Fibroblast of skin of right biceps (primary cell): ENCODE measurements at places on chromosomes 1 and 21.

DNA sequence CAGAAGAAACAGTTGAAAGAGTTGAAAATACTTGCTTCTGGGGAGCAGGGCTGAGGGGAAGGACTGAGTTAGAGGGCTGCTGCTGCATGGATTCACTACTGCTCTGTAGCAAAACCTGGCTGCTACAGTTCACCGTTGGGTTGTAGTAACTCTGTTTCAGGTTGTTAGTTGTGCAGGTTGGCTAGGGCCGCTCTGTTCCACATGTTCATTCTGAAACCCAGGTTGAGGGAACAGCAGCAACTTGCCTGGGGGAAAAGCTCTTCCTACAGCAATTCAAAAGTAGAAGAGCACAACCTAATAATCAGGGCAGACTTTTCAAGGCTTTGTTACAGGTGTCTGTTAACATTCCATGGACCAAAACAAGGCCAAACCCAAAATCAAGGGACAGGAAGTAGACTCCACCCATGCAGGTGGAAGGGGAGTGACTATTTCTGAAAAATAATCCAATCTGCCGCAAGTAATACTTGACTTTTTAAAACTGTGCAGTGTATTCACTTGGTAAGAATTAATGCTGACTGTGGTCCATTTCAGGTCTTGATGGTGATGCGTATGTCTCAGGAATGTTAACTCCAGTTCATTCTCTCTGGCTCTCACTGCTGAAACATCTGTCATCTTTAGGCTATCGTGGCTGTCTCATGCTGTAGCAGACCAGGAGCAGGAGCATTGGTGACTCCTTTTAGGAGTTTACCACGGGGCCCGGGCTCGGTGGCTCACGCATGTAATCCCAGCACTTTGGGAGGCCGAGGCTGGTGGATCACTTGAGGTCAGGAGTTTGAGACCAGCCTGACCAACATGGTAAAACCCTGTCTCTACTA lies 5.1 kb upstream of the PARK7 start:
- peak; percentile 77 for DNase-seq

- no peak for DNase-seq
These were observed 105.0 kb upstream of the SYT6 start for GRCh38 chr1:114258633-114259032.

GRCh38 chr1:31900790-31901189 lies 37.4 kb downstream of the PTP4A2 start:
- no peak for DNase-seq

- no peak for DNase-seq
These were observed 46.7 kb upstream of the SAMD13 start for GRCh38 chr1:84254703-84255238.

GRCh38 chr1:156050376-156050775 lies 3.2 kb downstream of the UBQLN4 start:
- DNase-seq = no peak
